Renal pelvis (tissue), 12 donors: ENCODE measurements at places on chromosomes 2 and 18. TPM values are rescaled to one million over a fixed set of nuclear protein-coding genes. Genes with fewer than 3 reads are reported as not detected.

Gene LYPD1
- 104 TPM for polyA plus RNA-seq

Gene CFAP221
- polyA plus RNA-seq = 30.2 TPM

Gene TRABD2A
- polyA plus RNA-seq = 0.88 TPM

Gene DNAH7
- polyA plus RNA-seq = 6.1 TPM

Gene GPR39
- 4.0 TPM for polyA plus RNA-seq

Gene COBLL1
- polyA plus RNA-seq = 103 TPM
